Astrocyte (in vitro differentiated cells and primary cell): ENCODE measurements at places on chromosomes 12 and 14.

GRCh38 chr14:104238424-104239184, 100.2 kb downstream of the KIF26A start:
- no peaks in the 10 kb centered on the region for H3K4me1 ChIP-seq
- H3K4me3 ChIP-seq: no peak overlapping the region
- no peak overlapping the region for H3K27ac ChIP-seq
- H3K36me3 ChIP-seq: no peaks in the 10 kb centered on the region
- no peak for DNase-seq

GRCh38 chr12:43198608-43199007, 353.4 kb downstream of the ADAMTS20 start:
- H3K4me3 ChIP-seq: no peak overlapping the region
- H3K36me3 ChIP-seq: no peaks in the 10 kb centered on the region
- H3K27ac ChIP-seq: no peak overlapping the region
- DNase-seq: no peak

GRCh38 chr12:28876196-28876798, 272.8 kb upstream of the FAR2 start:
- H3K27me3 ChIP-seq: no peaks in the 10 kb centered on the region
- H3K36me3 ChIP-seq: no peaks in the 10 kb centered on the region
- no peak overlapping the region for H3K27ac ChIP-seq

DNA sequence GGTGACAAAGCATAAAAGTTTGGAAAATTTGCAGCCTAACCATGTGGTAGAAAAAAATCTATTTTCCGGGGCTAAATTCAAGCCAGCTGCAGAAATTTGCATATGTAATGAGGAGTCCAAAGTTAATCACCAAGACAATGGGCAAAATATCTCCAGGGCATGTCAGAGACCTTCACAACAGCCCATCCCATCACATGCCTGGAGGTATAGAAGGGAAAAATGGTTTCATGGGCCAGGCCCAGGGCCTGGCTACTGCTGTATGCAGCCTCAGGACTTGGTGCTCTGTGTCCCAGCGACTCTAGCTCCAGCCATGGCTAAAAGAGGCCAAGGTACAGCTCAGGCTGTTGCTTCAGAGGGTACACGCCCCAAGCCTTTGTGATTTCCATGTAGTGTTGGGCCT, 655.8 kb upstream of the MGAT4C start:
- DNase-seq: no peak
- H3K4me3 ChIP-seq: no peak overlapping the region
- H3K27me3 ChIP-seq: no peaks in the 10 kb centered on the region
- no peaks in the 10 kb centered on the region for H3K4me1 ChIP-seq
- H3K36me3 ChIP-seq: no peaks in the 10 kb centered on the region
- no peak overlapping the region for H3K27ac ChIP-seq

GRCh38 chr12:71057330-71057729, 100.5 kb downstream of the TSPAN8 start:
- no peaks in the 10 kb centered on the region for H3K36me3 ChIP-seq
- H3K4me1 ChIP-seq: no peaks in the 10 kb centered on the region
- DNase-seq: no peak
- no peak overlapping the region for H3K27ac ChIP-seq
- H3K4me3 ChIP-seq: no peak overlapping the region
- no peaks in the 10 kb centered on the region for H3K27me3 ChIP-seq

- H3K36me3 ChIP-seq: peaks cover 25% of the 10 kb centered on the region
- H3K27me3 ChIP-seq: peaks cover 4% of the 10 kb centered on the region
- no peak for DNase-seq
- no peak overlapping the region for H3K27ac ChIP-seq
- peak overlapping the region; percentile 54 for H3K4me3 ChIP-seq
Measured at GRCh38 chr12:57006809-57007475, 596 bp upstream of the ZBTB39 start.

- H3K4me1 ChIP-seq: no peaks in the 10 kb centered on the region
- H3K27ac ChIP-seq: no peak overlapping the region
- H3K27me3 ChIP-seq: peaks cover 2% of the 10 kb centered on the region
Measured at GRCh38 chr12:130049666-130050065, 112.6 kb upstream of the FZD10 start.

DNA sequence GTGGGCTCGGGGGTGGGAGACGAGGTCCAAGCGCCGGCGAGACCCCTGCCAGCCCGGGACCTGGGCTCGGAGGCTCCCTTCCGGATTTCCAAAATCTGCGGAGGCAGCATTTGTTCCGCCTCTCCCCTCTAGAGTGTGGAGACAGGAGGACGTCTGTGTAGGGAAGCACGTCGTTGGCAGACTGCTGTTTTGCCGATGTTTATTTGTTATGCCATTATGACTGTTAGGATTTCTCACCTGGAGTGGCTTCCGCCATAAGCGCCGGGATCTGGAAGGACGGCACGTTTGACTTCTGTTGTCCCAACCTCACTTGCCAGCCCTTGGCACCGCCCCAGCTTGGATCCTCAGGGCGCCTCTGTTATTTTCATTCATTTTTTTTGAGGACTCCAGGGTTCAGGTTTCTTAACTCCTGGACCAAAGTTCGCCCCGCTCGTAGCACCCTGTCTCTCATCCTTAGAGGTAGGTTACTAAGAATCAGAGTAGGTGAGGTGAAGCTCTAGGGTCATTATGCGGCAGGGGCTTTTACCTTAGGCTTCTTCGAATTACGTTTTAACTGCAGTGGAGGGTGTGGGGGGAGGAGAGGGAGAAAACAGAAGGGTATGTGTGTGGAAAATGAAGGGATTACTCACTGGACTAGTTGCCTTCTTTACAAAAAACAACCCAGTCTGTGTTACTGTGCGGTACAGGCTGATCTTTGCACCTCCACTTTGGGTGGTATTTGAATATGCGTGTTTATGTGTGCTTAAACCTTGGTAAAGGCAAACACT, 547 bp upstream of the PYGL start:
- H3K27ac ChIP-seq: peak overlapping the region; percentile 48
- H3K4me3 ChIP-seq: peak overlapping the region; percentile 78
- no peaks in the 10 kb centered on the region for H3K27me3 ChIP-seq
- H3K36me3 ChIP-seq: no peaks in the 10 kb centered on the region
- H3K4me1 ChIP-seq: peaks cover 11% of the 10 kb centered on the region

GRCh38 chr14:105325303-105325702, 10.8 kb downstream of the PACS2 start:
- peaks cover 15% of the 10 kb centered on the region for H3K4me1 ChIP-seq
- H3K27me3 ChIP-seq: no peaks in the 10 kb centered on the region

DNA sequence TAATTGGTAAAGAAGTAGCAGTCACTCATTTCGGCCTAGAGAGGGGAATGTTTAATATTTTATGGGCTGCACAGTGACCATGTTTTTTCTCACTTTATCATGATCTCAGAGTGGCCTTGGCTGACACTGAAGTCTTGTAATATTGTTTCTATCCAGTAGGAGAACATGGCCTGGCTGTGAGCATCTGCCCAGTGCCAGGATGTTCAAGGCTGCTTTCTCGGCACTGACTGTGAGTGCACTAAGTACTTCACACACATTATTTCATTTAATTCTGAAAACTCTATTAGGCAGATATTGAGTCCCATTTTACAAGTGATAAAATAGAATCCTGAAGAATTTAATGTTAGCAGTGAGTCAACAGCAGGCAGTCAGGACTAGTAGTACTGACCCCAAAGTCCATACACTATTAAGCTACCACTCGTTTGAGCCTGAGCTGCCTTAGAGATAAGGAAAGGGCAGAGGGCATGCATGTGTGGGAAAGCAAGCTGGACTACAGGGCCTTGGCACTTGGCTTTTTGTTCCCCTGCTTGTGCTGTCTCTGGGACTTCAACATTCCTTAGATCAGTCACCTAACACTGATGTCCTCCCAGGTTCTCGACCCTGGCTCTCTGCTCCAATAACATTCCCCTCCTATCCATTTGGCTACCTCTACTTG, 42.2 kb upstream of the APPL2 start:
- H3K4me3 ChIP-seq: no peak overlapping the region
- peaks cover 6% of the 10 kb centered on the region for H3K4me1 ChIP-seq
- no peaks in the 10 kb centered on the region for H3K36me3 ChIP-seq
- DNase-seq: no peak
- H3K27ac ChIP-seq: no peak overlapping the region
- no peaks in the 10 kb centered on the region for H3K27me3 ChIP-seq

DNA sequence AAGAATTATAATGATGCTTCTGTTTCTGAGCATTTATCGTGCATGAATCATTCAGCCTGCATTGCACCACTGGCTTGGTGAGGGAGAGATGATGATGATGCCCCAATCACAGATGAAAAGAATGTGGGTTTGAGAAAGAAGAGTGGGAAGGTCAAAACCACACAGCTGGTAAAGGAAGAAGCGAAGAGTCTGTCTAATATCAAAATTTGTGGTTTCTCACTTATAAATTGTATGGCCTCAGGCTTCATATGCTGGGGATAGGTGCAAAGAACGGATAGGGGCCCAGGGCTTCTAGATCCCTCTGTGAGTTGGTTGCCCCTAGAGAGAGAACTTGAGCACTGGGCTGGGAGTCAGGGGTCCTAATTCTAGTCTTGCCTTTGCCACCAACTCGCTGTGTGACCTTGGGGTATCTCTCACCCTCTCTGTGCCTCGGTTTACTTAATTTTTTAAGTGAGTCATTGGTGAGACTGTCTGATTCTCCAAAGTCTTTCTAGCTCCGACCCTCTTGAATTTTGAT, 2.2 kb downstream of the OASL start:
- DNase-seq: peak; percentile 77
- H3K4me3 ChIP-seq: no peak overlapping the region
- H3K36me3 ChIP-seq: no peaks in the 10 kb centered on the region
- H3K4me1 ChIP-seq: peaks cover 6% of the 10 kb centered on the region

GRCh38 chr14:40028991-40029390, 596.8 kb upstream of the FBXO33 start:
- H3K4me1 ChIP-seq: no peaks in the 10 kb centered on the region
- no peak overlapping the region for H3K27ac ChIP-seq
- DNase-seq: no peak
- no peaks in the 10 kb centered on the region for H3K36me3 ChIP-seq
- no peak overlapping the region for H3K4me3 ChIP-seq

DNA sequence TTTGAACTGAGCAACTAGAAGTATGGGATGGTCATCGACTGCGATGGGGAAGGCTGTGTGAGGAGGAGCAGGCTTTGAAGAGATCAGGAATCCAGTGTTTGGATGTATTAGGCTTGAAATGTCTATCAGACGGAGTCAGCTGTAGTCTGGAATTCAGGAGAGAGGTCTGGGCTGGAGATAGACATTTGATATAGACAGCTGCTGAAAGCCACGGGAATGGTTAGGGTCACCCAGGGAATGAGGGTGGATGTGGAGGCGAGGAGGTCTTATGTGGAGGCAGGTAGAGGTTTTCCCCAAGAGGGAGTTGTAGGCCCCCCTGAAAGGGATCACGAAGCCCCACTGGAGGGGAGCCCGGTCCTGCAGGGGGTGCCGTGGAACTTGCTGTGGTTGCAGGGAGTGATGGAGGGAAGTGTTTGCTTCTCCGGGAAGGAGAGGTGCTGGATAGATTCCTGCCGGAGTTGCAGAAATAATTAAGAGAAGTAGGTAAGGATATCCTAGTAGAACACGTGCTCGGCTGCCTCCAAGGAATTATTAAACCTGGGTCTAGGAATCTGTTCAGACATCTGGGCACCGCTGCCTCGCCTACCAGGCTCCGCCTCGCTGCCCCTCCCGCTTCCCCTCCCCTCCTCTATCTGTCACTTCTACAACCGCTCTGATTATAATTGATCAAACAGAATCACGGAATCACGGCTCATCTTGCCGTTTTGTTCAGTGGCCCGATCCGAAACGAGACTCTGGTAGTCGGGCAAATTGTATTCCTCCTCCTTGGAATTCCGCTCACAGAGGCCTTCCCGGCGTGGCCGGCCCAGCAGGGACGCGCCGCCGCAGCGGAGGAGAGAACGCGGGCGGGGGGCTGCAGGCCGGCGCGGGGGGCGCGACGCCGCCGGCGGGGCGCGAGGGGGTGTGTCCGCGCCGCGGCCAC, 826 bp upstream of the CACNA1C start:
- peak overlapping the region; percentile 52 for H3K4me3 ChIP-seq
- no peak overlapping the region for H3K27ac ChIP-seq
- H3K36me3 ChIP-seq: no peaks in the 10 kb centered on the region

GRCh38 chr12:68178774-68179439, 19.4 kb upstream of the IFNG start:
- H3K36me3 ChIP-seq: no peaks in the 10 kb centered on the region
- H3K27me3 ChIP-seq: peaks cover 6% of the 10 kb centered on the region
- no peak for DNase-seq
- H3K4me3 ChIP-seq: no peak overlapping the region

- no peak overlapping the region for H3K4me3 ChIP-seq
- H3K36me3 ChIP-seq: no peaks in the 10 kb centered on the region
- no peaks in the 10 kb centered on the region for H3K4me1 ChIP-seq
- no peaks in the 10 kb centered on the region for H3K27me3 ChIP-seq
Measured at GRCh38 chr12:16920451-16920850, 314.5 kb upstream of the LMO3 start.

- H3K27me3 ChIP-seq: no peaks in the 10 kb centered on the region
- no peak overlapping the region for H3K27ac ChIP-seq
- no peak overlapping the region for H3K4me3 ChIP-seq
- H3K36me3 ChIP-seq: no peaks in the 10 kb centered on the region
- no peaks in the 10 kb centered on the region for H3K4me1 ChIP-seq
Measured at GRCh38 chr14:34134484-34134883, 183.6 kb upstream of the EGLN3 start.

GRCh38 chr14:70971560-70971959, 64.3 kb downstream of the PCNX1 start:
- no peak overlapping the region for H3K27ac ChIP-seq
- DNase-seq: no peak
- H3K4me1 ChIP-seq: no peaks in the 10 kb centered on the region
- H3K36me3 ChIP-seq: peaks cover 9% of the 10 kb centered on the region
- H3K4me3 ChIP-seq: no peak overlapping the region

GRCh38 chr12:12017135-12017581, 53.6 kb upstream of the BCL2L14 start:
- H3K4me1 ChIP-seq: peaks cover 24% of the 10 kb centered on the region
- no peak overlapping the region for H3K27ac ChIP-seq
- H3K4me3 ChIP-seq: no peak overlapping the region

DNA sequence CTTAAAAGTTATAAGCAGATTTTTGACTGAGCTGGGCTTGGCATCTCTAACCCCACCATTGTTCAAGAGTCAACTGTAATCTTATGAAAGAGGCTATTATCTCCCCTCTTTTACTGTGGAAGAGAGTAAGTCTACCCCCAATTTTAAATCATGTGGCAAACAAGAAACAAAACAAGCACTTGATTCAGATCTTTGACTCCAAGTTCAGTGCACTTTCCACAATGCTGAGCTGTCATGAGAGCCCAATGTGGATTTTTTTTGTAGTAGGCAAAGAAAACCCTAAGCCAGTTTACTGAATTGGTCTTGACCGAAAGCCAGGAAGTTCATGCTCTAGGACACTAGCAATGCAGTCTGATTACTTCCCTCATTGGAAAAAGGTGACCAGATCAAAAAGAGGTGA, 306.2 kb downstream of the GALC start:
- no peaks in the 10 kb centered on the region for H3K27me3 ChIP-seq
- H3K36me3 ChIP-seq: no peaks in the 10 kb centered on the region
- H3K4me1 ChIP-seq: no peaks in the 10 kb centered on the region
- DNase-seq: no peak
- no peak overlapping the region for H3K27ac ChIP-seq
- no peak overlapping the region for H3K4me3 ChIP-seq
